ENCODE measurements at places on chromosomes 6 and 20. TPM values are rescaled to one million over a fixed set of nuclear protein-coding genes. Genes with fewer than 3 reads are reported as not detected.

Gene TRIM31
- not detected for total RNA-seq

Gene EYS
- total RNA-seq = 3.5 TPM

Gene SLC17A3
- total RNA-seq = not detected

Gene PFDN6
- 54.4 TPM for total RNA-seq

Gene SMPD2
- 4.9 TPM for total RNA-seq

Gene COL19A1
- 4.0 TPM for total RNA-seq

Gene SEL1L2
- not detected for total RNA-seq

Gene BNIP5
- total RNA-seq = under 0.01 TPM

Gene FOXQ1
- 3.4 TPM for total RNA-seq

DNA sequence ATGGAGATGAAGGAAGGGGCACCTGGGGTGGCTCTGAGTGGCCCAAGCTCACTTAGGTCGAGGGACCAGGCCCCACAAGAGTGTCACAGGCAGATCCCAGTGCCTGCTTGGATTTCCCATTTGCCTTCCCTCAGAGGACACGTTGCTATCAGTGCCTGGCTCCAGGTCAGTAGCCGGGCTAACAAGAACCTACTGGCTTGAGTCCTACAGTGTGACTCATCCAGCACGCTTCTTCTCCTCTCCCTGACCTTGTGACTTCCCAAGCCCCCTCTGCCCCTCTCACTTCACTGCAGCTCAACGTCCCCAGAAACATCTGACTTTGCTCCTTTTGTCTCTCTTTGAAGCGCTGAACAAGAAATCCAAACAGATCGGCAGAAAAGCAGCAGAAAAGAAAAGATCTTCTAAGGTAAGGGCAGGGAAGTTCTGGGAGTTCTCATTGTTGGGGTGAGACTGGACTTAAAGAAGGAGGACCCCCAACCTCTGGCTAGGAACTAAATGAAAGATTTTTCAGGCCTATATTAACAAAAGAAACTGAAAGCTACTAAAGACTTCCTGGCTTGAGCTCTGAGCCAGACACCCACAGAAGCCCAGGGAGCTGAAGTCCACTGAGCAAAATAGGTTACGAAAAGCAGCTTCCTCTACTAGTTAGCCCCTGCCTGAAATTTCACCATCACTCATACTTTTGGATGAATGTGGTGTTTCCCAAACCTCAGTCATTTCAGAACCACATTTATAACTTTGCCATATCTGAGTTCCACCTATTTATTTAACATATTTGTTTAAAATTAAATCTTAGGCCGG is 21.5 kb downstream of the ASIP start:
- no peaks in the 10 kb centered on the region for H3K27me3 ChIP-seq
- no peak overlapping the region for H3K4me3 ChIP-seq
- H3K4me1 ChIP-seq = no peaks in the 10 kb centered on the region
- DNase-seq = no peak

GRCh38 chr20:23541776-23542175 is 26.5 kb downstream of the CST9L start:
- DNase-seq = no peak
- H3K36me3 ChIP-seq = no peaks in the 10 kb centered on the region
- H3K27me3 ChIP-seq = no peaks in the 10 kb centered on the region
- H3K4me1 ChIP-seq = no peaks in the 10 kb centered on the region
- no peak overlapping the region for H3K4me3 ChIP-seq
- H3K27ac ChIP-seq = no peak overlapping the region

DNA sequence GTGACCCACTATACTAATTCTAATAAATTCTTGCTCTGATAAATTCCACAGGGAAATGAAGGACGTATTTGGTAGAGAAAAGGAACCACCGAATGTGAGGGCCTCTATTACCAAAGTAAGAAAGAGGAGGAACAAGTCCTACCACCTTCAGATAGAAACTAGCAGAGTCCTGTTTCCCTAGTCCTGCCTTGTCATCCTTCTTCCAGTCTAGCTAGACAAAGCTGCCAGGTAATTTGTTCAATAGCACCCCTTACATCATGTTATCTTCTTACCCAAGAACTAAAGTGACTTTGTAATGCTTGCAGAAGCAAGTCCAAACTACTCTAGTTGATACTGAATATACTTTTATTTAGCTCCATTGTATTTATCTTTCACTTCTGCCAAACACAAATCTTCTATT is 29.3 kb upstream of the FAM83B start:
- no peak overlapping the region for H3K4me3 ChIP-seq
- DNase-seq = no peak
- no peaks in the 10 kb centered on the region for H3K4me1 ChIP-seq
- H3K27me3 ChIP-seq = no peaks in the 10 kb centered on the region

DNA sequence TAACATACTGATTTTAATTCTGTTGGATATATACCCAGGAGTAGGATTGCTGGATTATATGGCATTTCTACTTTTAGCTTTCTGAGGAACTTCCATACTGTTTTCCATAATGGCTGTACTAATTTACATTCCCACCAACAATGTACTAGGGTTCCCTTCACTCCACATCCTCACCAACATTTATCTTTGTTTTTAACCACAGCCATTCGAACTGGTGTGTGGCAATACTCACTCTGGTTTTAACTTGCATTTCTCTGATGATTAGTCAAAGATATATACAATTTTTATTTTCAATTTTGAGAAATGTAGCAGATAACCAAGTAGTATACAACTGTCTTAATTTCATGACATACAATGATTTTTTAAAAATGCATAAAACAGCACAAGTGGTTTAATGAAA is 30.3 kb upstream of the ADGRG6 start:
- no peak for DNase-seq
- no peaks in the 10 kb centered on the region for H3K27me3 ChIP-seq
- no peak overlapping the region for H3K4me3 ChIP-seq
- no peaks in the 10 kb centered on the region for H3K36me3 ChIP-seq

- no peaks in the 10 kb centered on the region for H3K36me3 ChIP-seq
- H3K27me3 ChIP-seq = no peaks in the 10 kb centered on the region
- H3K4me1 ChIP-seq = no peaks in the 10 kb centered on the region
- no peak overlapping the region for H3K4me3 ChIP-seq
Measured at GRCh38 chr6:160253292-160253691, 5.3 kb downstream of the SLC22A2 start.

DNA sequence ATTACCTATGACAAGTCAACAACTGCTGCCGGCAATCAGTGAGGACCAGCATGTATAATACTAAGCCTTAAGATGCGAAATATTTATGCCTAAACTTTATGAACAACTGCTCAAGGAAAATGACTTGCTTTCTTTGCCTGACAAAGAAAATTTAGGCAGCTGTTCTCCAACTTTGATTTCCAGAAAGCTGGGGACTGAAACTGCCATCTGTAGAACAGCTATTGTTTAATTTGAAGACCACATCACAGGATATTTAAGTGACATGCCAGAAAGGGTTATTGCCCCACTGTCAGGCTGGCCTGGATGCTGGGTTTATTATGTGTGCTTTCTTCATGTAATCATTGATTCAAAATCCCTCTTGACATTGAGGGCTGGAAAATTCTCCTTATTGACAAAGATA is 153.9 kb upstream of the ENPP5 start:
- no peaks in the 10 kb centered on the region for H3K36me3 ChIP-seq
- peak overlapping the region; percentile 14 for H3K4me3 ChIP-seq
- peak; percentile 46 for DNase-seq
- no peaks in the 10 kb centered on the region for H3K4me1 ChIP-seq
- no peak overlapping the region for H3K27ac ChIP-seq

GRCh38 chr6:149454346-149454848 is 30.4 kb downstream of the ZC3H12D start:
- DNase-seq = peak; percentile 76
- no peak overlapping the region for H3K4me3 ChIP-seq
- peak overlapping the region; percentile 54 for H3K27ac ChIP-seq
- no peaks in the 10 kb centered on the region for H3K36me3 ChIP-seq
- peaks cover 9% of the 10 kb centered on the region for H3K27me3 ChIP-seq

DNA sequence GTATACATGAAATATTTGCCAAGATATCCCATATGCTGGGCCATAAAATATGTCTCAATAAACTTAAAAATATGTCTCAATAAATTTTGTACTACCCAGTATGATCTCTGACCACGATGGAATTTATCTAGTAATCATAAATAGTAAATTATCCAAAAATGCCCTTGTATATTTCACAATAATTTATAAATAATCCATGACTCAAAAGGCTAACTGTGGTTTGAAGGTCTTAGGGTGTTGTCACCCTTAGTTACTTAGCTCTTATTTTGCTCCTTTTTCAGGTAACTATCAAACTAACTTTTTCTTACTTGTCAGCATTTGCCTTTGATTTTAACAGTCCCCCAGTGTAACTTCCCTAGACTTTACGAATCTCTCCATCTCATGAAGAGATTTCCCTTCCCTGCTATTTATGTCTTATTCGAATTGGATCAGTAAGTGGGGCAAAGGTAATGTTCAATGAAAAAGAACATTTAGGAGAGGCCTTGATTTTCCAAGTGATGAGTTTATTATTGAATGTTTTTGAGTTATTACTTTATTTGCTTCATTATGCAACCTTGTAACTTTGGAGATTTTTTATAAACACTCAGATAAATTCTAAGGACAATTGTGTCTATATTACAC is 109.0 kb upstream of the THBS2 start:
- no peak overlapping the region for H3K27ac ChIP-seq
- no peaks in the 10 kb centered on the region for H3K36me3 ChIP-seq
- H3K4me1 ChIP-seq = no peaks in the 10 kb centered on the region
- no peak for DNase-seq
- H3K27me3 ChIP-seq = no peaks in the 10 kb centered on the region

DNA sequence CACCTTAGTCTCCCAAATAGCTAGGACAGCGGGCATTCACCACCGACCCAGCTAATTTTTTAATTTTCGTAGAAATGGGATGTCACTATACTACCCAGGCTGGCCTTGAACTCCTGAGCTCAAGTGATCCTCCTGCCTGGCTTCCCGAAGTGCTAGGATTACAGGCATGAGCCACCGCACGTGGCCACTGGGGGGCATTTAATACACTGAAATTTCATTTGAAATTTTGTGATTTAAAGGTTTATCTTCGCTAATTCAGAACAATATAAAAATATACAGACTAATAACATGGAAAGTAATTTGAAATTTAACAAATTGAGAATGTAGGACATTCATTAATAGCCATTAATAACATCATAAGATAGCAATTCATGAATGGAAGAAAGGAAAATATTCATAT is 20.5 kb upstream of the TBC1D32 start:
- H3K27ac ChIP-seq = no peak overlapping the region
- no peak for DNase-seq
- no peak overlapping the region for H3K4me3 ChIP-seq
- H3K4me1 ChIP-seq = no peaks in the 10 kb centered on the region
- H3K27me3 ChIP-seq = no peaks in the 10 kb centered on the region

GRCh38 chr6:167146977-167147376 is 10.8 kb downstream of the GPR31 start:
- no peak overlapping the region for H3K27ac ChIP-seq
- no peaks in the 10 kb centered on the region for H3K36me3 ChIP-seq
- peaks cover 9% of the 10 kb centered on the region for H3K4me1 ChIP-seq
- DNase-seq = no peak

DNA sequence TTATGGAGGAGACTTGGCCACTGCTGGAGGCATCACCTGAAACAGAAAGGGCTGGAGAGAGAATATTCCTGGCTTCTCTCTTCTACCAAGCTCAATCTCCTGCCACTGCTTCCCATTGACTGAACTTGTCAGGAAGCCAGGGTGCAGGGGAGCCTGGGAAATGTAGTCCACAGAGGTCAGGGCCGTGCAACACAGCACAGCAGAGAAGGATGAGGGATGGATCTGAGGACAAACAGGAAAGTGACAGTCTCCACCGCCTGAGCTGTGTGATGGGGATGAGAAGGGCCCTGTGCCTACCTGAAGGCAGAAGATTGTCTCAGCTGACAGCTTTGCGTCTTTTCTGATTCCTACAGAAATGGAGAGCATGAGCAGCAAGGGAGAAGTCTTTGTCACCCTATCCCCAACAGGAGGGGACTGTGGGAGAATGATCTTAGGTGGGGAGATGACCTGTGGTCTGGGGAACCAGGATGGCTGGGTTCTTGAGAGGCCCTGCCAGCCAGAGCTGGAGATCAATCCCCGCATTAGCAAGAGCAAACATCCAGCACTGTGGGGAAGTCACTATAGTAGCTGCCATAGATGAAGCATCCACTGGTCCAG is 114.2 kb downstream of the SNX5 start:
- no peak overlapping the region for H3K4me3 ChIP-seq
- peaks cover 10% of the 10 kb centered on the region for H3K4me1 ChIP-seq
- peak; percentile 84 for DNase-seq
- no peak overlapping the region for H3K27ac ChIP-seq

DNA sequence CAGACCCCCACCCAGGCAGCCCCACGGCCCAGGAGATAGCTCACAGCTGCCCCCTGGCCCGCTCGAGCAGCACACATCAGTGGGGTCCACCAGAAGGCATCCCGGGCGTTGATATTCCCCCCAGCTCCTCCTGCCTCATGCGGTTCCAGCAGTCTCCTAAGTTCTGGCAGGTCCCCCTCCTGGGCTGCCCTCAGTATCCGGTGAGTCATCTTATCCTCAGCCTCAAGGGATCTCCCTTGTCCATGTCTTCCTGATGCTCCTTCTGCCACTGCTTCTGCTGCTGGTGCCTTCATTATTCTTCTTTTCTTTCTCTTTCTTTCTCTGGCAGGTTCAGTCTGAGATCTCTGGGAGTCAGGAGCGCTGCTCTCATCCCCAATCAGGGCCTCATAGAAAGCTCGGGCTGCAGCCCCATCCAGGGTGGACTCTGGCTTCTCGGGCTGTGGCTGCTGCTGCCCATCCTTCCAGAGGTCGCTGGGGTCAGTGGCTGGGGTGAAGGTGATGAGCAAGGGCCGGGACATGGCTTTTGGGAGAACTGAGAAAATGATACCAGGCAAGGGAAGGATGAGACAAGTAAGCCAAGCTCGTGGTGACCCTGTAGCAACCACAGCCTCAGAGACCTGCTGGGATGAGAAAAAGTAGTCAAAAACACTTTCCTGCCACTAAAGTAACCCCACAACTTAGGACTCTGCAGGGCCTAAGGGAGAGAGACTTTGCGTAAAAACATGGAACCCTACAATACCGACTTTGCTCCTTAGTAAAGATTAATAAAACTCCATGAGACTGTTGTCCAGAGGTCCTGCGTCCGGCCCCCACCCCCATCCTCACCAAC is 622 bp downstream of the GPANK1 start:
- peaks cover 54% of the 10 kb centered on the region for H3K4me1 ChIP-seq
- H3K27ac ChIP-seq = peak overlapping the region; percentile 99
- H3K4me3 ChIP-seq = peak overlapping the region; percentile 93
- no peaks in the 10 kb centered on the region for H3K27me3 ChIP-seq
- DNase-seq = no peak
